ENCODE measurements at places on chromosomes 7 and 10.

DNA sequence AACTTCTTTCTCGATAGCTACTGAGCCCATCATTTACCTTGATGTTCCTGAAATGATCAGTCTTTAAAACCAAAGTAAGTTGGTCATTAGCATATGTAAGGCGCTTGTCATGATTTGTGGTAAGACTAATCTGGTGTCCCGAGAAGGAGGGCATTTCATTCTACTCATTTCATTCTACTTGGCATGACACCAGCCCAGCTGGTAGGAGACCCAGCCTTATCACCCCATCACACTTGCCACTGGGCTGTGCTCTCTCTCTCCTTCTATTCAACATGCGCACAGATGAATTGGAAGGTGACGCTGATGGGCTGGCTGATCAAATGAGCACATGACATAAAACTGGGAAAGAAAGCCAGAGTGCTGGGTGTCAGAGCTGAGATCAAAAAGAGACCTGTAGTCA lies 65.7 kb downstream of the CRTAC1 start:
- no peak for DNase-seq

DNA sequence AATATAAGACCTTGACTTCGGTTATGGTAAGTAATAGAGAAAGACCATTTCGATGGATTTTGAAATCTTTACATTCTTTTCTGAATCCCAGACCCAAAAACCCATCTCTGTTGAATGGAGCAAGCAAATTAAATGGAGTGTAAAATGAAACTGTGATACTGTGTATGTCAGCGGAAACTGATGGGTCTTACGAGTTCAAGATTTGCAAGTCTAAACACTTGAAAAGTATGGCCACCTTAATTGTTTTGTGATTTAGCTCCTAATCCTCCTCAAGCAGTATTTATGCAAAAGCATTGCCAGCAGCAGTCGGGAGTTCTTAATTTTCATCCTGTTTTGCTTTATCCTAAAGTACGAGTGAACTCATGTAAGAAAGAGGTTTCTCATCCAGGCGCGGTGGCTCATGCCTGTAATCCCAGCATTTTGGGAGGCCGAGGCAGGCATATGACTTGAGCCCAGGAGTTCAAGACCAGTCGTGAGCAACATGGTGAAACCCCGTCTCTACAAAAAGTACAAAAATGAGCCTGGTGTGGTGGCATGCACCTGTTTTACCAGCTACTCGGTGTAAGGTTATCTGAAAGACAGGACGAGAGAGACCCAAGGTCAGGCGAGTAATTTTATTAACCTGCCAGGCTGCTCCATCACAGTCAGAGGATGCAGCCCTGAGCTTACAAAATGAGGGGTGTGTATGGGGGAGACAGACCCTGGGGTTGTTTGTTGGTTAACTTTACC lies 5.8 kb upstream of the DHTKD1 start:
- no peak for DNase-seq

- no peak for DNase-seq
These were observed 111.5 kb upstream of the SVIL start for GRCh38 chr10:29746080-29746797.

DNA sequence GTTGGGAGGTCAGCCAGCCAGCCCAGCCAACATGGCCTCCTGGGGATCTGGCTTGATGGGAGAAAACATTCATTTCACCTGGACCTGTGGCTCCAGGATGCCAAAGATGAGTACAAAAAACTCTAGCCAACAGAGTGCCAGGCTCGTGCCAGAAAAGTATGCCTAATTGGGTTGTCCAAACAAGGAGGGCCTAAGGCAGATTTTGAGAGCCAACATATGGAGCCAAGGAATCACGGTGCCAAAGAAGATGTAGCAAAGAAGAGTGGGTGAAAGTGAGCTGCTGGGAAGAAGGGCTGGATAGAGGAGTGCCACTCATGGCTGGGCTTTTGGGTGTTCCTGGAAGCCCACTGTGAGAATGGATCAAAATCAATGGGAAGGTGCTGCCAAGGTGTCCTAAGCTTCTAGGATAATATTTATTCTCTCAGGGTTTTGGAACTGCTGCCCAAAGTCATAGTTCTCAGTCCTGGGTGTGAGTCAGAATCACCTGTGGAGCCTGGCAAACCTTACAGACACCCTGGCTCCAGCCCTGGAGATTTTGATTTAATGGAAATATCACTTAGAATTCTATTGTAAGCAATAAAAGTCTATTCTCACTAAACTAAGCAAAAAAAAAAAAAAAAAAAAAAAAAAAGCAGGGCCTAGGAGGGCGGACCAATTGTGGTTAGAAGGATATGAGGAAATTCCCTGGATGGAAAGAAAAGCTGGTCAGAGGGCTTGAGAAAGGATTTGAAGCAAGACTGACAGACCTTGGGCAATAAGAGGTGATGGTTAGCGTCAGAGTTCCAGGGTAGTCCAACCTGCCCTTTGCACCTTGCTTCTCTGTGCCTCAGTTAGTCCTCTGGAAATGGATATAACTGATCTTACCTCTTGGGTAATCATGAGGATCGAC lies 182.2 kb upstream of the PRR15 start:
- no peak for DNase-seq

DNA sequence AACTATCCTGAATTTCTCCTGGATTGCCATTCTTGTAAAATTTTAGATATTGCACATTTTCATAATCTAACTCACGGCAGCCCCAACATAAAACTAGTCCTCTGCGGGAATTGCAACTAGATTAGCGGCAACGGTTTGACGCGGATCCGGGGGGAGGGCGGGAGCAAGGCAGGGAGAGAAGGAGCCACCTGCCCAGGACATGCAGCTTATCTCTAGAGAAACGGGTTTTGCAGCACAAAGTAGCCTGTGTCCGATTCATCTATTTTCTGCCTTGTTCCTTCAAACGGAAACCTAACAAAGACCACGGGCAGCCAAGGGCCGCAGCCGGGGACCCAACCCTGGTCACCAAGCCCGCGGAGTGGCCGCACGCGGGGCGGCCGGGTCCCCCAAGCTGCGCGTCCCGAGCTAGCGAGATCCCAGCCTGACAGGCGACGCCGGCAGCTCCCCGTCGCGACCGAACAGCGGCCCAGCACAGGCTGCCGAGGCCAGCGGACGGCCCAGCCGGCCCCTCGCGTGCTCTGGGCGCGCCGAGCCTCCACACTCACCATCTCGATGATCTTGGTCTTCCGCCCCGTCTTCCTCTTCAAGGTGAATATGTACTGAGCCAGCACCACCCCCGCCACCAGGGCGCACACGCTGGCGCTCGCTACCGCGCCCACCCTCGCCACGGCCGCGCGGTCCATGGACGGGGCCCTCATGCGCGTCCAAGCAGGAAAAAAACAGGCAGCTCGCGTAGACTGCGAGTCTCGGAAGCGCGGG lies at the start of gene NT5C3A:
NT5C3A (minus strand) TSS at position 754 of the 759 bp plus-strand sequence; CDS start at position 683, 71 bp downstream.
- DNase-seq, result no peak

- DNase-seq, result no peak
These were observed 15.8 kb upstream of the ACTA2 start for GRCh38 chr10:88968391-88968790.

GRCh38 chr7:96319439-96319838 lies 2.5 kb downstream of the SLC25A13 start:
- no peak for DNase-seq

DNA sequence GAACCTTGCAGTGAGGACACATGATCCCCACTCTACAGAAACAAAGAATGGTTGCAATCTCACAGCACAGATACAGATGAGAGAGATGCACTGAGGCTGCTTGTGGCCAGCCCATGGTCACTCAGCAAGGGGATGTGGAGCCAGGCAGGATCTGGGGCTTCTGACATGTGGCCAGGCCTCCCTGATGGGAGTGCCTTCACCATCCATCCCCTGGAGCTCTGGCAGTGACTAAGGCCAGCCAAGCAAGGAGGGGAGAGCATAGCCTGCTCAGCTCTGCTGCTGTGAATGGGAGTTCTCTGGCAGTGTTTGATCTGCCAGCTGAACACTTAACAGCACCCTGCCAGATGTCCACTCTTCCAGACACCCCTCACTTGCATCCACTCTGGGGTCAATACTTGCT lies 19.8 kb downstream of the C10orf71 start:
- no peak for DNase-seq

DNA sequence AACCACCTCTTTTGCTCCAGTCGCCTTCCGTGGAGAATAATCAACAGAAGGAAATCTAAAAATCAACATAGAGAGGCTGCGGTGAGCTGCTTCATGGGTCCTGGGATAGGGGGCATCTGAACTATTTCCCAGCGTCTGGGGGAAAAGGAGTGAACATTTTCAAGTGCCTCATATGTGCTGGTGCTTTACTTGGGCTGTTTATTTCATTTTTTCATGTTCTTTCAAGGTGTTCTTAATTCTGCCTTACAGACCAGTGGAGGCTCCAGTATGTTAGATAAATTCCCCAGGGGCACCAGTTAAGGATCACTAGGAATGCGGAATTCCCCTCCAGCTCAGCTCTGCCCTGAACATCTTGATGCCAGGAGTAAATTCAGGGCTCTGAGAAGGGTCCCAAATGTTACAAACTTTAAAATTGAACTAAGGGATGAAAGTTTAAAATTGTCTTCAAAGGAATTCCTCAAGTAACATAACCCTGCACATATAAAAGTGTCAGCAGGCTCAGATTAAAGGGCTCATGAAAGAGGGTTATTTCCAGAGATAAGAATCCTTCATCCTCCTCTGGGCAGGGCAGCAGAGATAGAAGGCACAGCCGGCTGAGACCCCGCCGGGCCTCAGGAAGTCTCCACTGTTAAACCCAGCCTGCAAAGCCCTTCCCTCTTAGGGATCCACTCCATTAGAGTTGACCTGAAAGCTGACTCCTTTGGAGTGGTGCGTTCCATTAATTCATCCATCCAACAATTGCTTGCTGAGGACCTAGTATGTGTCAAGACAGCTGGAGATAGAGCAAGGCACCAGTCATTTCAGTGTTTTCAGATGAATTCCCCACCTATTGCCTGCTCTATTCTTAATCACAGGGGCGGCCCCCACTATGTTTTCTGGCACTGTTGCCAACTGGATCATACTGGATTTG lies 345.8 kb downstream of the KCNMA1 start:
- DNase-seq, result no peak

DNA sequence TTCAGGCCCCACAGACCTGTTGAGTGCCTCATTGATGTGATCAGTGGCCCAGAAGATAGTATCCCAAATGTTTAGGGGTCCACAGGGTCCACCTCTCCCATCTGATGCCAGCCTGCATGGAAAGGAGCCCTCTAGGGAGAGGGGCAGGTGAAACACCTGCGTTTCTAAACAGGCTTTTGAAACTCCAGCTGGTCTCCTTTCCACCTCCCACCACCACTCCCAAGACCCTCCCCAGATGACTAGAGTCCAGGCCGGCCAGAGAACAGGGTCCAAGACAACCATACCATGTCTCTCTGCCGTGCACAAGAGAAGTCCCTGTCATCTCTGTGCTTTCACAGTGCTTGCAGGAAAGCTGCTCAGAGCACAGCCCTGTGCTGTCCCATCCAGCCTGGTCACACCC lies 105.0 kb upstream of the NANOS1 start:
- no peak for DNase-seq

DNA sequence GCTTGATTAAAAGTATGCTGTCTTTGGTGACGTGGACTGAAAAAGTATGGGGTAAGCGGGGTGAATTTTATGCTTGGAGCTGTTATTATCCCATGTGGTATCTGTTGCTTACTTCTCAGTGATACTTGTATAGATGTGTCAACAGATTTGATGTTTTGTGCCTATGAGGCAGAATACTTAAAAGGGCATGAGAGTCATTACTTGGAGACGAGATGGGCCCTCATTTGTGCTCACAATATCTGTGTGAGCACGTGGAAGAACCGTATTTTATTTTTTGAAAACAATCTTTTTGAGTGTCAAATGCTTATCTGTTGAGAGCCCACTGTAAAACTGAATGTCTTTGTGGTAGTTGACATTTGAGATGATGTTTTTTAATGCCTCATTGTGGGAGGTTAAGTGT lies 281.9 kb downstream of the EXOC4 start:
- DNase-seq, result no peak

- no peak for DNase-seq
These were observed 34.0 kb upstream of the CCDC7 start for GRCh38 chr10:32411797-32412498.

GRCh38 chr7:40418448-40418847 lies 283.6 kb downstream of the SUGCT start:
- no peak for DNase-seq

DNA sequence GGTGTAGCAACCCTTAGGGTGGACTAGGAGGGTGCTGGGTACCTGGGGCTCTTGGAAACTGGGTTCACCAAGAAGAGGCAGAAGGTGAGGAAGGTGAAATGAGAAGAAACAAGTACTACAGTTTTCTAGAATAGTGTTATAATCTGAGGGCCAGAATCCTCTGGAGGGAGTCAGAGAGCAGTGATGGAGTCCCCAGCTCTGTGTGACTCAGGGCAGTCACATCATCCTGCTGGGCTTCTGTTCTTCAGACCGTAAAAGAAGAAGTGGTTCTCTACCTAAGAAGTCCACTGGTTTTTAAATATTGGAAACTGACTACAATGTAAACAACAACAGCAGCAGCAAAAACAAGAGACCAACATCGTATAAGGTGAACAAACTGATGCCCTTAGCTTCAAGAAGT lies 197.3 kb downstream of the PRPF18 start:
- DNase-seq, result peak; percentile 76

DNA sequence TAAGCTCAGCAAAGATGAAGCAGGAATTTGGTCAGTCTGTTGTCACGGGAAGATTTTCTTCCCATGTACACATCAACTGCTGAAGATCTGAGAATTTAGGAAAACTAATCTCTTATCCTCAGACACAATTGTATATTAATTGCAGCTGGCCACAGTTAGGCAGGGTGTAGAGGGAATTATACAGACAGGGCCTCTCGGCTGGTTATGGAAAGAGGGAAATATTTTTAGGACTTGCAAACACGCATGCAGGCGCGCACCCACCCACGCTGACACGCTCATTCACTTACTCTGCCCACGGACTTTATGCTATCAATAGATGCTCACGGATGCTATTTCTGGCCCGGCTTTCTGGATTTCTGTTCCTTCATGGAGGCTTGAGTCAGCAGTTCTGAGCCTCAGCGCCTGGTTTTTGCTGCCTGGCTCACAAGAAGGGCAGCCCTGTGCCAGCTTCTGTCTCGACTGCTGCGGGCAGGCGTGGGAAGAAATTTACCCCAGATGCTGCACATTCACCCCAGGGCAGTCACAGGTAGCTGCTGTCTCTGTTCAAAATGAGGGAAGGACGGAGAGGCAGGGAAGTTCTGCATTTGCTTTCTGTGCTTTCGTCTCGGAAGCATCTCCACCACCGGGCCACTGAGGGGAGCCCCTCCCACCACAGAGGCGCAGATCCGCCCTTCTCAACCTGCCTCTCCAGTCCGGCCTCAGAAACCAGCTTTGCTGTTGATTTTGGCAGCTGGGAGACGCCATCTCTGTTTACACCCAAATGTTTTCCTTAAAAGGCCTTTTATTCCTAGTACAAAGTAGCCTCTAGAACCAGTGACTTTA lies 116.3 kb upstream of the BTBD16 start:
- no peak for DNase-seq

DNA sequence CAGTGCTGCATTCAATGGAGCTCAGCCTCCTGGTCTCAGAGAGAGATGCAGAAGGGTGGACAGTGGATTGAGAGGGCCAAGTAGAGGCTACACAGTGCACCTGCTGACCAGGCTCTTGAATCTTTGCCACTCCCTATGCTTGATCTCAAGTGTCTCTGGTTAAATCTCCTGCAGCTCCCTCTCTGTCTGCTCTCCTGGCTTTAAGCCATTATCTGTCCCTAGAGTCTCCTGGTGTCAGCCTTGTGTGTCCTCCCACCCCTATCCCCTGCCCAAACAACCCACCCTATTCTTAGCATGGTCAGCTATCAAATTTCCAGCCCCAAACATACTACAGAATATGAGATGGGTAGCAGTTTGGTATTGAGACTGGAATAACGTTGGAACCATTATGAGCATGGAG lies 479.3 kb upstream of the CELF2 start:
- no peak for DNase-seq
